ENCODE measurements at places on chromosomes 7 and 10.
A peak's percentile ranks its signal among the peaks of the same experiment; 100 is the strongest.

- H3K27ac ChIP-seq = no peak overlapping the region
- no peak for DNase-seq
- H3K4me3 ChIP-seq = no peak overlapping the region
- H3K27me3 ChIP-seq = peaks cover 17% of the 10 kb centered on the region
- no peaks in the 10 kb centered on the region for H3K36me3 ChIP-seq
Observed at GRCh38 chr7:106201164-106201563, 83.6 kb downstream of the NAMPT start.

- H3K36me3 ChIP-seq = no peaks in the 10 kb centered on the region
- peaks cover 4% of the 10 kb centered on the region for H3K4me1 ChIP-seq
- no peak overlapping the region for H3K27ac ChIP-seq
- no peak for DNase-seq
- H3K27me3 ChIP-seq = peaks cover 11% of the 10 kb centered on the region
Observed at GRCh38 chr10:121609426-121610380, 11.5 kb upstream of the FGFR2 start.

DNA sequence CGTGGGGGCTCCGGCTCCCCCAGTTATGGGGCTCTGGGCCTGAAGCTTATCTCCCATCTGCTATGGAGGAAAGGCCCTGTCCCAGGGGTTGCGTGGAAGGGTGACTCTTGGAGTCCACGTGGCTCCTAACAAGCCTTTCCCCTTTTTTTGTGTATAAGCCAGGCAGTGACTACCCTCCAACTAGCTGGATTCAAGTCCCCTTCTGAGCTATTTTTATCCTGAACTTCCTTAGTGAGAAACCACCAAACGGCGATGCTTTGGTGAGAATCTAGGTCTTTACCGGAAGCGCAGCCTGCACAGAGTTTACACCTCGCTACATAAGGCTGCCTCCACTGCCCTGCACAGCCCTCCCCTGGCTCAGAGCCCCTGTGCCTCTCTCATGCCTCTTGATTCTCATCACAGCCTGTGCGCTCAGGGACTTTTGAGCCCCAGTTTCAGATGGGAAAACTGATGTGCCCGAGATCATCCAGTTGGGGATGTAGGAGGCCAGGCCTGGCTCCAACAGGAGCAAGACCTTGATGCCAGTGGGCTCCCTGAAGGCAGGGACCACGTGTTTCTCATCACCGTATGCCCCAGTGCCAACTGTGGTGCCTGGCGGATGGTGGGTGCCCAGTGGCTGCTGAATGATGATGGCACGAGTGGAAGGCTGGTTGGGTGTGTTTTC is 102.3 kb upstream of the PPIF start:
- peak overlapping the region; percentile 95 for H3K27ac ChIP-seq
- H3K36me3 ChIP-seq = peaks cover 1% of the 10 kb centered on the region
- H3K27me3 ChIP-seq = no peaks in the 10 kb centered on the region
- peaks cover 63% of the 10 kb centered on the region for H3K4me1 ChIP-seq
- DNase-seq = no peak
- H3K4me3 ChIP-seq = peak overlapping the region; percentile 87

GRCh38 chr10:129694691-129695243 is 227.7 kb downstream of the MGMT start:
- DNase-seq = no peak
- H3K4me1 ChIP-seq = no peaks in the 10 kb centered on the region
- H3K36me3 ChIP-seq = peaks cover 2% of the 10 kb centered on the region
- no peak overlapping the region for H3K4me3 ChIP-seq
- H3K27ac ChIP-seq = no peak overlapping the region

DNA sequence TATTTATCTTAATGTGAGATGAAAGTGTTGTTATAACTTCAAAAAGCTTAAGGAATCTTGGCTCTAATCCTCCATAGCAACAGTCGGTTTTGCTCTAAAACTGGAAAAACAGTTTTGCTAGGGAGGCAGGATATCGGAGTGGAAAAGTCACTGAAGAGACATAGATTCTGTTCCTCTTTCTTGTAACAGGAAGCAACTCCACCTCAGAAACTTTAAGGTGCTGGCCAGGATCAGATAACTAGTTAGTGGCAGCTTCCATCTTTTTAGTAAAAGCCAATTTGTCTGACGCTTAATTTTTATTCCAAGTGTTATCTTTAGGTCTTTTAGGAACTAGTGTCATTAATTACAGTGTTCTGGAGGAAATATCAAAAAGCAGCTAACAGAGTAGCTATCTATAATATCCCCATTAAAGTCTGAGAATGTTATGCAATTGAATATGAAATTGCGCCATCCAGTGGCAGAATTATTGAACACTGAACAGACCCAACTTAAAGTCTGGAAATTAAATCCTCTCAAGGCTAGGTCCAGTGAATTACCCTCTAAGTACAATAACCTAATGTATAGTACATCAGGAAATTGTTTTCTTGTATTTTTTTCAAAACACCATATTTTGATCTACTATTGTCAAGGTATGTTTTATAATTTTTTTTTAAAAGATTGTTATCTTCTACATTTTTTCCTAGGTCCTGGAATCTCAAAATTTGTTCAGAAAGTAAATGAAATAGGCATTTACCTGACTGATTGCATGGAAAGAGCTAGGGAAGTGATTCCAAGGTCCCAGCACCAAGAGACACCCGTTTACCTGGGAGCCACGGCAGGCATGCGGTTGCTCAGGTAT is 65.9 kb upstream of the CC2D2B start:
- H3K36me3 ChIP-seq = peaks cover 5% of the 10 kb centered on the region
- H3K4me1 ChIP-seq = peaks cover 29% of the 10 kb centered on the region
- peak overlapping the region; percentile 73 for H3K27ac ChIP-seq

GRCh38 chr10:78065611-78066010 is 31.9 kb downstream of the RPS24 start:
- H3K27me3 ChIP-seq = no peaks in the 10 kb centered on the region
- DNase-seq = no peak
- peaks cover 43% of the 10 kb centered on the region for H3K4me1 ChIP-seq
- H3K36me3 ChIP-seq = peaks cover 1% of the 10 kb centered on the region

DNA sequence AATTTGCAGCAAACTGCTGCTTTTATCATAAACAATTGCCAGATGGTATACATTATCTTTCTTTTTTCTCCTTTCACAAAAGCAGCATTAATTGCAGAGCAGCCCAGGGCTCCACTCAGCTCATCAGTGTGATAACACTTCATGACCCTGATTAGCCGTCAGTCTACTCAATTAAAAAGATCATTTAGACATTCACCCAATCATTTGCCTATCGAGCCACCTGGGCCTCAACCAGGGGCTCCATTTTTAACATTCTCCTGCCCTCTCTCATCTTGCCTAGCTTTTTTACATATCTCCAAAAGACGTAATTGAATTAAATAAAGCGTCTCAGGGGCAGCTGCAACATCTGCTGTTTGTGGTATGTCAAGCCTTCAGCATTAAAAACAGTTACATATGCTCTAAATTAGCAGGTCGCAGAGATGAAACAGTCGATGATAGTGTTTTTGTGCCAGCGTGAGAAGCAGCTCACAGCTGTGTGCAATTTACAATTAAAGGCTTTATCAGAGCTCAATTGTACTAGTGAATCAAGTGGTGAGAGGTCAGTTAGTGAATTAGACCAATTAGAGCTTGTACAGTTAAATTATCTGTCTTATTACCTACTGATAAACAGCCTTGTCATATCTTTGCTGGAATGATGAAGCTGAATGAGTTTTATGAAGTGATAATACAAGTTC is 522.5 kb downstream of the ETV1 start:
- no peak overlapping the region for H3K27ac ChIP-seq
- H3K4me1 ChIP-seq = no peaks in the 10 kb centered on the region
- H3K27me3 ChIP-seq = peaks cover 2% of the 10 kb centered on the region
- H3K4me3 ChIP-seq = no peak overlapping the region
- H3K36me3 ChIP-seq = no peaks in the 10 kb centered on the region

- no peaks in the 10 kb centered on the region for H3K36me3 ChIP-seq
- no peak overlapping the region for H3K4me3 ChIP-seq
- H3K27me3 ChIP-seq = peaks cover 14% of the 10 kb centered on the region
- H3K4me1 ChIP-seq = no peaks in the 10 kb centered on the region
Observed at GRCh38 chr7:141200191-141201108, 126.6 kb downstream of the TMEM178B start.

DNA sequence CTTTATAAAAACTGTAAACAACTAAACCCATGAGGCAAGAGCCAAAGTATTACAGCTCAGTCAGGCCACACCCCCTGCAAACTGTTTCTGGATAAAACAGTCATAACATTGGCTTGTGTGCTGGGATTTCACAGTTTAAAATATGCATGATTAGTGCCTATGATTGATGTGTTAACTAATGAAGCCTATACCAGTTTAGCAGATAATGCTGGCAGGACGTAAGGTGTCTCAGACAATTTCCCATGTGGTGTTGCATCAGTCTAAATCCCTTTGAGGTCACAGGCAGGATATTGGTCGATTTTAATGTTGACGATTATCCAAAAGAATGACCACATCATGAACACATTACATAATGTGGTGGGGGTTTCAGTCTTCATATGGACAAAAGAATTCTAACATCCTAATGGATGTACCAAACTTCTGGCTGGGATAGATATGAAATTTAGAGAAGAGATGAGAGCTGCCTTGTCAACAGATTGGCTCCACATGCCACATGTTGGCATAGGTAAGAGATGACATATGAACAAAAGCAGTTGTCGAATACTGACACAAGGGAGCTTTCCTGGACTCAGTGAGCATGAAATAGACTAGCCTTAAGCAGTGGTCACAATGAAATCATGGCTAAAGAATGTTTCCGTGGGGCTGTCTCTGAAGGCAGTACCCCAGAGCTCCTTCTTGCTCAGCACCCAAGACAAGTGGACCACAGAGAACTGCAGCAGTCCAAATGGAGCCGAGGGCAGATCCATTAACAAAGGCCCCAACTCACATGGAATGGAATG is 445.6 kb downstream of the GFRA1 start:
- no peaks in the 10 kb centered on the region for H3K4me1 ChIP-seq
- no peak overlapping the region for H3K4me3 ChIP-seq
- H3K27me3 ChIP-seq = no peaks in the 10 kb centered on the region
- H3K27ac ChIP-seq = no peak overlapping the region
- no peak for DNase-seq

GRCh38 chr10:128868481-128868880 is 598.6 kb upstream of the MGMT start:
- no peak overlapping the region for H3K4me3 ChIP-seq
- no peak overlapping the region for H3K27ac ChIP-seq
- H3K4me1 ChIP-seq = no peaks in the 10 kb centered on the region
- no peaks in the 10 kb centered on the region for H3K27me3 ChIP-seq
- no peak for DNase-seq

DNA sequence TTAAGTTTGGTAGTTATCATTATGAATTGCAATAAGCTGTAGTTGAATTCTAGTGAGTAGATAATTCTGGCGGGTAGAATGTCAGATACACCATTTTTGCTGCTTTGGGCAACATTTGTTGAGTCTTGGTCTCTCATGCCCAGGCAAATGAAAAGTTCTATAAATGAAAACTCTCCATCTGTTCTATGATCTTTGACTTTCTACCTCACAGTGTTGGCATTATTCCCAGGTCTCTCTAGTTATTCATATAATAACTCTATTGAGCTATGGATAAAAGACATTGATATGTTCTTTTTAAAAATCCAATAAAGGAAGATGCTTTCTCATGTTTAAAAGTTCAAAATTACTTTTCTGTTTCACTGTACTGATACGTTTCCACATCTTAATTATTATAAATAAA is 415.3 kb upstream of the SEMA3D start:
- H3K27ac ChIP-seq = no peak overlapping the region
- no peaks in the 10 kb centered on the region for H3K27me3 ChIP-seq
- no peak for DNase-seq
- no peaks in the 10 kb centered on the region for H3K4me1 ChIP-seq

DNA sequence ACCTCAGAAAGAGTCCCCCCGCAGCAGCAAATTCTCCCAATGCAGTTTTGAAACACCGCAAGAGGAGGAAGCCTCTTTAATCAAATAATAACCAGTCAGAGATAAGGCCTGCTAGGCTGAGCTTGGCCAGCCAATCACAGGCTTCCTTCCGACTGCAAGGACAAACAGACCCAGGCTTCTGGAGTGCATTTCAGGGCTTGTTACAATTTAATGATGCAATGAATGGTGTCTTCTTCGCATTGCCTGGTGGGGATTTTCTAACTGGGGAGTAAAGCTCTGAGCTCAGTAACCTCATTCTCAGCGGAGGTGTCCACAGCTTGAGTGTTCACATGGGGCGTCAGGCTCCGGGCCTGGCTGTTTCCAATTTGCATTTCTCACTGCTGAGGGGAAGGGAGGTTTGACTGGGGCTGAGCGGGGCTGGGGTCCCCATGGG is 31.8 kb upstream of the GPAM start:
- no peaks in the 10 kb centered on the region for H3K4me1 ChIP-seq
- H3K27ac ChIP-seq = no peak overlapping the region
- DNase-seq = no peak
- no peaks in the 10 kb centered on the region for H3K36me3 ChIP-seq
- peaks cover 9% of the 10 kb centered on the region for H3K27me3 ChIP-seq

DNA sequence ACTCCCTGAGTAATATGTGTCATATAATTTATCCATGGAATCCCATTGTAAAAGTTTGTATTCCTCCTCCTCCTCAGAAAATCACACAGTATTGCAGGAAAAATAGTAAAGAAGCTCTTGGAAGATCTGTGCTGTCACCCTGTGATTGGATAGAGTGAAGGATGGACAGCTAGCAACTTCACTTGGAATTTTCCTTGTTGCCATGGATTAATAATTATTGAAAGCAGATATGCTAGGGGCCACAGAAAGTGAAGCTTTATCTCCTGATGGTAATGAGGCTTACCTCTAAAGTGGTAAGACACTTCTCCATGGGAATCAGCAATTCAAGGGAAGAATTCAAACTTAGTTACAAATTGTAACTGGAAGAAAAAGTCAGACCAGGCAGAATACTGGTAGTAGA is 48.8 kb downstream of the PHYHIPL start:
- no peaks in the 10 kb centered on the region for H3K27me3 ChIP-seq
- no peak overlapping the region for H3K27ac ChIP-seq
- DNase-seq = no peak
- H3K4me3 ChIP-seq = no peak overlapping the region

- no peaks in the 10 kb centered on the region for H3K4me1 ChIP-seq
- H3K4me3 ChIP-seq = no peak overlapping the region
- H3K27ac ChIP-seq = no peak overlapping the region
- DNase-seq = no peak
- no peaks in the 10 kb centered on the region for H3K27me3 ChIP-seq
Observed at GRCh38 chr10:25465582-25466372, 291.0 kb downstream of the GPR158 start.

- H3K27me3 ChIP-seq = peaks cover 7% of the 10 kb centered on the region
- peaks cover 1% of the 10 kb centered on the region for H3K36me3 ChIP-seq
- no peak for DNase-seq
- H3K27ac ChIP-seq = no peak overlapping the region
Observed at GRCh38 chr7:106405697-106406141, 120.9 kb upstream of the NAMPT start.

- no peak for DNase-seq
- no peaks in the 10 kb centered on the region for H3K27me3 ChIP-seq
- no peak overlapping the region for H3K27ac ChIP-seq
- no peaks in the 10 kb centered on the region for H3K36me3 ChIP-seq
- no peak overlapping the region for H3K4me3 ChIP-seq
- no peaks in the 10 kb centered on the region for H3K4me1 ChIP-seq
Observed at GRCh38 chr7:18425838-18426445, 69.6 kb upstream of the HDAC9 start.
